Motor neuron (in vitro differentiated cells): ENCODE measurements at places on chromosomes 6 and 20. TPM values are rescaled to one million over a fixed set of nuclear protein-coding genes. Genes with fewer than 3 reads are reported as not detected.

DNA sequence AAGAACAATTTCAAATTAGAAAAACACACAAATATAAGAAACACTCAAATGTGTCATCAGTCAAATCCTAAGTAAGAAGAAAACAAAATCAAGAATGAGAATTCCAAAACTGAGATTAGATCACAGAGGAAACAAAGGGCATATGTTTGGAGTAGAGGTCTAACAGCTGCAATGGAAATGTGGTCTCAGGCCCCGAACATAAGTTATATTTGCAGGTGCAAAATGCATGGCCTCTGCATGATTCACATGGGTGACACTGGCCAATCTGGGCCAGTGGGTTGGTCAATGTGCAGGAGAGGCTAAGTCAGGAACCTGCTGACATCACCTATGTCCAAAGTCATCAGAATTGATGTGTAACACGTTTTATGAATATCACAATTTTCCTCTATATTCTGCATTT is 108.5 kb upstream of the MAP7 start:
- no peak for ATAC-seq

Gene SASH1
- total RNA-seq: 16.0 and 17.7 TPM in 2 replicates

Gene NMBR
- not detected in 2 replicates for total RNA-seq

DNA sequence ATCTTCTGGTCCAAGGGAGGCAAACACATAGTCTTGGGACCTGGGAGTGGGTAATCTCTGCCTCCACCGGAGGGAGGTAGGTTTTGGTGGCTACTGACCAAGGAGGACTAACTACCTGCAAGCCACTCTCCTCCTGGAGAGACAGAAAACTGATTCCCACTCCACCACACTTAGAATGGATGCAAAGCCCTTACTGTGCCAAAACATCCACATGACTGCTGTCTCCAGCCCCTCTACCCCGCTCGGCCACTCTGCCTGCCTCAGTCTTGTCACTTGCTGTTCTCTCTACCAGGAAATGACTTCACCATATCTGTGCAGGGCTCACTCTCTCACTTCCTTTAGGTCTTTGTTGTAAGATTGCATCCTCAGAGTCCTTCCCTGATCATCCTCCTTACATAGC is 129.5 kb upstream of the ARG1 start:
- no peak for ATAC-seq

Gene ZNF334
- 4.0 and 5.2 TPM in 2 replicates for total RNA-seq

DNA sequence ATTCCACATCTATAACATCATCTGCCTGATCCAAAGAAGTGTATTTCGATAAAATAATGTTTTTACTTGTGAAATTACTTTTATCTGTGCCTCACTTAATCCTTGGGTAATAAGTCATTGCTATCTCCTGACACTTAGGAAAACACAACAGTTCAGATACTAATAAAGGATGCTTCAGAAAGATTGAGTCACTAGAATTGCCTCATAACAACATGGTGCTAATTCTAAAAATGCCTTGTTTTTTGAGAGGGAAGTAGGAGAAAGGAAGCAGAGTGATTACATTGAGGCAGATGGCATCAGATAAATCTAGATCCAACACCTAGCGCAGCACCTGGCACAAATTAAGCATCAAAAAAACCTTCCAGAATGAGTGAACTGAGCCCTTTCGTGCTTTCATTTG is 69.0 kb downstream of the NCOA7 start:
- ATAC-seq: no peak

- no peak for ATAC-seq
Measured at GRCh38 chr6:38802497-38802896, 87.4 kb downstream of the DNAH8 start.

DNA sequence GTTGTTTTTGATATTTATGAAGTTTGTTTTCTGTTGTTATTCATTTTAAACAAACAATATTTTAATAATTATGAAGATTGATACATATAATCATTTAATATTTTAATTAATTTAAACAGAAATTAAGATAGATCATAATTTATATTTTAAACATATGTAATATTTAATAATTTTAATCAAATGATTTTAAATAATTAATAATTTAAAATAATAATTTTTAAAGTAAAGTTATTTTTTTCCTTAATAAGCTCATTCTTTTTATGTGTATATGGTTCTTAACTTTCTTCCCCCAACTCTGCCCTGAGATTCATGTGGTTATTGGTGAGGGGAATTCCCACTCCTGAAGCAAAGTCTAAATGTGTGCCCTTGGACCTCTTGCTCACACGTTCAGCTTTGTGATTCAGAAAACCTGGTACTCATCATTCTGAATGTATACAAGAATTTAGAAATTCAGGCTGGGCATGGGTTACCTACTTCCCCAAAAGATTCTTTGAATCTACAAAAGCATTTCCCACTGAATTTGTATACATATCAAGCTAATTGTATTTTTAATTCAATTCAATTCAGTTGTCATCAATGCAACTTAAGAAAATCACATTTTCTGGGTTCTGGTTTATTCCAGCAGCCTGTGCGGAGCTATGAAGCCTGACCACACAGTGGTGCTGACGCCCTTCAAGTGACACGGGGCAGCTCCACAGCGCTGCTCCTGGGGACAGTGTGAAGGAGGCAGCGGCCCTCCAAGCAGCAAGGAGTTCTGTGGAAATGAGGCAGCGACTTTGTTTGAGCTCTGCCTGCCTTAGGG is 168.9 kb upstream of the UST start:
- ATAC-seq: peak; percentile 100

Gene PLA2G7
- 0.38 TPM in 1 of 2 replicates, not detected in the other for total RNA-seq

- no peak for ATAC-seq
Measured at GRCh38 chr6:125759959-125760457, 10.6 kb downstream of the HEY2 start.

DNA sequence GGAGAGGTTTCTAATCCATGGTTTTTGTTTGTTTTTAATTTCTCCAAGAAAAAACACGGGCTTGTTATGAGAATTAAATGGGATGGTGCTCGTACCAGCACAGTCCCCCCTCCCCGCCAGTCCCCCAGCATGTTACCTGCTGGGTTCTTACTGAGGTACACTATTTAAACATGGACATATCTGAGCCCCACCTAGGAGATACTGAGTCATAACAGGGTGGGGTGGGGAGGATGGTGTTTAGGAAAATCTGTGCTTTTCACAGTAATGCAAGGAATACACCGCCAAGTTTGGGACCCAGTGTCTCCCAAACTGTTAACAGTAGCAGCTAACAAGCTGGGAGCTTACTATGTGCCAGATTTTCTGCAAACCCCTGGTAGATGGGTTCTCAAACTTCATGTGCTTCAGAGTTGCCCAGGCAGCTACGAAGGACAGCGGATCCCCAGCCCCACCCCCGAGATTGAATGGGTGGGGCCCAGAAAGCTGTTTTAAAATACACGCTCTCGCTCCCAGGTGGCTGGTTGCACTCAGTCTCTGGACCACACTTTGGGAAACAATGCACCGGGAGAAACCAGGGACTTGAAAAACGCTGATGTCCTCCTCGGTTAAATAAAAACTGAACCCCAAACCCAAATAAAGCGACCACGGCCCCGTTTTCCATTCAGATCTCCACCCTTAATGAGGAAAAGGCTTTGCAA is 995 bp downstream of the ZFP64 start:
- ATAC-seq: no peak

GRCh38 chr6:28311139-28311823 is 24.7 kb downstream of the ZSCAN31 start:
- peak; percentile 18 for ATAC-seq

GRCh38 chr6:48111143-48111506 is at the start of gene PTCHD4:
Gene PTCHD4 (minus strand): TSS chr6:48111197. CDS start chr6:48068957, 42,240 bp downstream.
- peak; percentile 31 for ATAC-seq

DNA sequence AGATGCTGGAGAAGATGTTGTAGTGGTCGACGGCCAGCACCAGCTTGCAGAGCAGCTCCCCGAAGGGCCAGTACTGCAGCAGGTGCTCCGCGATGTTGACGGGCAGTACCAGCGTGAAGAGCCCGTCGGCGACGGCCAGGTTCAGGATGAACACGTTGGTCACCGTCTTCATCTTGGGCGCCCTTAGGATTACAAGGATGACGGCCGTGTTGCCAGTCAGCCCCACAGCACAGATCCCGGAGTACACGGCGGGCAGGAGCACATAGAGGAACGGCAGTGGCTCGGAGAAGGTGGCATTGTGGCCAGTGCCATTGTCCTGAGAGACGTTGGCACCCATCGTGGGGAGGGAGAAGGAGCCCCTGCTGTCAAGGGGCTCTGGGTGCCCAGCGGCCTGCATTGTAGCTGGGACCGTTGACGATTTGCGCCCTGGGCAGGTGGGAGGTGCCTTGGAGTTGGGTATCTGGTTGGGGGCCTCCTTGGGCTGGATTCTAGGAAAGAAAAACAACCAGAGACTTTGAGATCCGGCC is 867 bp downstream of the NPBWR2 start:
- no peak for ATAC-seq

Gene NTSR1
- total RNA-seq: 0.59 and 1.0 TPM in 2 replicates

Gene LGSN
- 0.19 and 0.24 TPM in 2 replicates for total RNA-seq

GRCh38 chr6:166751051-166751595 is 124.1 kb upstream of the RPS6KA2 start:
- ATAC-seq: peak; percentile 12

Gene KIAA0408
- total RNA-seq: 41.8 and 44.5 TPM in 2 replicates
